Mucosa of descending colon (tissue), 3 donors: ENCODE measurements at places on chromosomes 3 and 15. TPM values are rescaled to one million over a fixed set of nuclear protein-coding genes. Genes with fewer than 3 reads are reported as not detected.

GRCh38 chr15:32982001-32982400, 212.5 kb downstream of the FMN1 start:
- no peak for DNase-seq

GOLGA8B gene
- total RNA-seq, result 75.3 TPM

CA12 gene
- total RNA-seq, result 645 TPM

DNA sequence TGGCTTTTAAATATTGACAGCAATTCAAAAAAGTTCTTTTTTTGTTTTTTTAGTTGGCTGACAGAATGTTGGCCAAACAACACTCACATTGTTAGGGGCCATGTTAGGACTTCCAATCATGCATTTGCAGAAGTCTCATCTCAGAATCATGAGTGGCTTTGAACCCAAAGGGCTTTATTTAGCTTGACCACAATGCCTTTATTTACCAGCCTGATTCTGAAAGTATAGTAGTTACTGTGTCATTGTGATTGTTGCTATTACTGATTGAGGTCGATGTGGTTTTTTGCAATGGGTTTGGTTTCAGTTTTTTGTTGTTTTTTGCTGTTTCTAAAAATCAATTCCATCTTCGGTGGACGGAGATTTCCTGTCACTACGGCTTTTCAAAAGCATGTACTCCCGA, 7.2 kb downstream of the GLDN start:
- no peak for DNase-seq

LRRN1 gene
- total RNA-seq, result 1.4 TPM

DNA sequence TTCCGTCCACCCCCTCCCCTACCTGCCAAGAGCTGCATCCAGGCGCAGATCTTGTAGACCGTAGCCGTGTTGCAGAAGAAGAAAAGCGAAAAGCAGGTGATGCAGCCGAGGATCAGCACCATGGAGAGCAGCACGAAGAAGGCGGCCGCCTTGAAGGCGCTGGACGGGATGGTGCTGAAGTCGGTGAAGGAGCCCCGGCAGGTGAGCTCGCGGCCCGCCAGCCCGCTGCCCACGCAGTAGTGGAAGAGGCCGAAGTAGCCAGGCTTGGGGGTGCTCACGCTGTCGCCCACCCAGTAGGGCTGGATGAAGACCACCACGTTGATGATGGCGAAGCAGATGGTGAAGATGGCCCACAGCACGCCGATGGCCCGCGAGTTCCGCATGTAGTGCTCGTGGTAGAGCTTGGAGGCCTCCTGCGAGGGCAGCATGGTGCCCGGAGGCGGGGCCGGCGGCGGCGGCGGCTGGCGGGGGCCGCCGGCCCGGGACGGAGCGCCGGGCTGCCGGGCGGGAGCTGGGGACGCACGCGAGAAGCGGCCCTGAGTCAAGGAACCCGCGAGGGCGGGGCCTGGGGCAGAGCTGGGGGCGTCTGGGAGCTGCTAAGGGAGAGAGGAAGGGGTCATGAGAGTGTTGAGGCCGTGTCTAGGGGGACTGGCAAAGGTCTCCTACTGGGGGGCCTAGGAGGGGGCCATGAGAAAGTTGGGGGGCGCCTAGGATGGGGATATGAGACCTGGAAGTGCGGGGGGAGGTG, 1.2 kb downstream of the LHFPL4 start:
- DNase-seq, result peak; percentile 69

- no peak for DNase-seq
Observed at GRCh38 chr3:17747174-17747889, 4.9 kb upstream of the TBC1D5 start.

DNA sequence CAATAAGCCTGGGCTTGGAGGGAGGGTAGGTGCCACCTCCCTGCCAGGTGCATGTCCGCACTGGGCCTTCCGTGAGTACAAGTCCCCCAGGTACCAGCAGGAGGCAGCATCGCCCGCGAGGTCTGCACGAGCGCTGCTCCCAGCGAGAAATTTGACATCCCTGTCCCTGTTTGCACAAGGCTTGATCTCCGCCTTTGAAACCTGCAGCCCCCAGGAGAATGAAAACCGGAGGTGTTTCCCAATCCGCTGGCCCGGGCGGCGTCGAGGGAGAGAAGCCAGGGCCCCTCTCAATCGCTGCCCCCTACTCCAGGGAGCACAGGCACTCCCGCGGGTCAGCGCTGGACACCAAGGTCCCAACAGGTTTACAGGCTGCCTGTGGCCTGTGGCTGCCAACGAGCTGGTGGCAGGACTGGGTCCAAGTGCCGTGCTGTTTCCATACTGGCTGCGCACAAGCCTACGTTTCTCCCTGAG, 961 bp downstream of the HAPLN3 start:
- peak; percentile 79 for DNase-seq

DNA sequence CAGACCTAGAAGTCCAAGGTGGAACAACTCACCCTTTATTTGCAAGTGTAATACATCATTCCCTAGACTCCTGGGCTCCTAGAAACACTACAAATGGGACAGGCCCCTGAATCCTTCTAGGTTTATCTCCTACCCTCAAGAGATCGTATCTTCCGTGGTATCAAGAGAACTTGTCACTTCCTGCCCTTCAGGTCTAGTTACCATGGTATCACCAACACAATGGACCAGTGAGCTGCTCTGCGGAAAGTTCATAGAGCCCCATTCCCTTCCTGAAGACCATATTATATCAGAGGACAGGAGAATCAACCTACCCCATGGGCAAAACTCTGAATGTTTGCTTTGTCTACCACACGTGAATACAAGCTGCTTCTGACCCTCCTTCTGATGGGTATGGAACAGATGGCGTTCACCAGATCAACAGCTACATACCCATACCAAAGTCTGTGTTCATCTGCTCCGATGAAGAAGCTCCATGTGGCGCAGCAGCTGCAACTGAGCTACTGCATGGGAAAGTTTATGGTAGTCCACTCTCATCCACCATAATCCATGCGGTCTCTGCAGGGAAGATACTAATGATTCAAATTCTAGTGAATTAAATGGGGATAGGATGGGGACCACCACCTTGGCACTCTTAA, 84.6 kb upstream of the KLF13 start:
- DNase-seq, result no peak

GRCh38 chr15:47399100-47399499, 318.2 kb upstream of the SEMA6D start:
- no peak for DNase-seq

GRCh38 chr3:31448035-31448881, 84.5 kb upstream of the STT3B start:
- peak; percentile 60 for DNase-seq

DNA sequence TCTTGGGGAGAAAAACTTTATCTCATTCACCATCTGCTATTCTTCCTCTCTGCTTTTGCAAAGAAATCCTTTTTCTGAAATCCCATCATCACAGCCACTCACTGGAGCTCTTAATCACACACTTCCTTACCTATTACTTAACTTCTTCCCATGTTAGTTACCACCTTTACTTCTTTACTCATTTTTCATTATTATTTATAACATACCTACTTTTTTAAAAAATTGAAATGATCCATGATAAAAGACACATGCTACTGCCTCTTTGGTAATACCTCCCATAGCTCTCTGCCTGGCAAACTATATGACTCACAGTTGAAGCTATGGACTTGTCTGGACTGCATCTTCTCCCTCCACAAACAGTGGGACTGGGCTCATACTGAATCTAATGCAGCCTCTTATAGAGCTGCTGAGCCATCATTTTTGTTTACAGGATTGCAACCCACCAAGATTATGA, 150.3 kb downstream of the TNIK start:
- DNase-seq, result no peak

RTP1 gene
- total RNA-seq, result not detected

MKRN3 gene
- total RNA-seq, result not detected

DNA sequence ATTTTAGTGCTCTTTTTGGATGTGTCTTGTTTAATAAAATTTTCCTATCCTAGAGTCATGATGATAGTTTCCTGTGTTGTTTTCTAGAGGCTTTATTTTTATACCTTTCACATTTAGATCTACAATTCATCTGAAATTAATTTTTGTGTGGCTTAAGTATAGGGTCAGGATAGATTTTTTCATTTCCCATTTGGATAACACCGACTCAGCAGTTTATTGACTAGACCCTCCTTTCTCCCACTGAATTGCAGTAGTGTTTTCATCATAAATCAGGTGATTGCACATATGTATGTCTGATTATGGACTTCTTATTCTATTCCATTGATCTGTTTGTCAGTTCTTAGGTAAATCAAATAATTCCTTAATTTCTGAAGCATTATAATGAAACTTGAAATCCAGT, 10.4 kb downstream of the PRR23A start:
- no peak for DNase-seq

DNA sequence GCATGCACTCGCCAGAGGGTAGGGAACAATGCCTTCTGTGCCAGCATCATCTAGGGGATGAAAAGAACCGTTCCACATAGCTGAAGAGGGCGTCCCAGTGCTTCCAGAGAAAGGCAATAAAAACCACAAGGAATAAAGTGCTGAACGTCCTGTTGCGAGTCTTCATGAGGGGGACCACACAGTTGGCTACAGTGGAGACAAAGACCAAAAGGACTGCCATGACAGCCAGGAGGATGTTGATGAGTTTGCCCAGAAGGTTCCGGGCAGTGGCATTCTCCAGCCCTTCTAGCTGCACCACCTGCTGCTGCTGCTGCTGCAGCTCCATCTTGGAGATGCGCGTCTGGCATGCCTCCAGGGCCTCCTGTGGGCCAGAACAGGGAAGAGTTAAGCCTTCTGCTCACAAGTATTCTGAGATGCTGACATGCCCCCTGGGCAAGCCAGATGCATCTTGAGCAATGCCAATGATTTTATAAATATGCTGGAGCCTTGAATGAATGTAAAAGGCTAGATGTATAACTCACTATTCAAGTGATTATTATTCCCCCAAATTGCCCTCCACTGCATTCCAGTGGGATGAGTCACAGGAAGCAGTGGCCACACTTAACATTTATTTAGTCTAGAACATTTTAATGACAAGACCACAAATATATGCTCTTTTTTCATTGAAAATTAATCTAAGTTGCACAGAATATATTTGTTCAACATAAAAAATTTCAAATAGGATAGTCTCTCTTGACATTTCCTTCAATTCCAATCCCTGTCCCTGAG, 45.1 kb upstream of the PLXND1 start:
- DNase-seq, result no peak
